ENCODE measurements at places on chromosomes 5 and 9.

GRCh38 chr5:98827161-98827560 lies 53.7 kb downstream of the RGMB start:
- DNase-seq = peak; percentile 18

GRCh38 chr5:36573438-36573837 lies 33.0 kb upstream of the SLC1A3 start:
- DNase-seq = peak; percentile 89

- DNase-seq = no peak
Observed at GRCh38 chr5:18270635-18271338, 636.5 kb downstream of the TAF11L14 start.

DNA sequence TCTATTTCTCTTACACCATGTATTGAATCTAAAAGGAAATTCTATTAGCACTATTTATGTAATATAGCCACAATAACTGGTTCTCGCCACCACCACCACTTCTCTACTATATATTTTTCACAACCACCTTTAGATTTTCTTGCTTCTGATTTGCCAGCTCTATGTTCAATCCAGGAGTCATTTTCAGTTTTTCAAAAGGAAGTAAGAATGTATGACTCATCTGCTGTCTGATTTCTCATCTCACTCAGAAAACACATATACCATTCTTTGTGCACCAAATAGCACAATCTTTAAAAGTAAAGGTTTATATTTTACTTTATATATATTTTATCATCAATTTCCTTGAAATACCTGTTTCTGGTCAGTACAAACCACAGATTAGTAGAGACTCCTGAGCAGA lies 1127.5 kb downstream of the TAF11L14 start:
- no peak for DNase-seq

GRCh38 chr5:67770431-67771025 lies 445.0 kb upstream of the PIK3R1 start:
- DNase-seq = no peak

- no peak for DNase-seq
Observed at GRCh38 chr5:121763665-121764064, 88.0 kb upstream of the FTMT start.

- DNase-seq = no peak
Observed at GRCh38 chr5:123051206-123051605, 14.7 kb upstream of the PPIC start.

GRCh38 chr9:137678202-137678601 lies 59.4 kb downstream of the EHMT1 start:
- no peak for DNase-seq

DNA sequence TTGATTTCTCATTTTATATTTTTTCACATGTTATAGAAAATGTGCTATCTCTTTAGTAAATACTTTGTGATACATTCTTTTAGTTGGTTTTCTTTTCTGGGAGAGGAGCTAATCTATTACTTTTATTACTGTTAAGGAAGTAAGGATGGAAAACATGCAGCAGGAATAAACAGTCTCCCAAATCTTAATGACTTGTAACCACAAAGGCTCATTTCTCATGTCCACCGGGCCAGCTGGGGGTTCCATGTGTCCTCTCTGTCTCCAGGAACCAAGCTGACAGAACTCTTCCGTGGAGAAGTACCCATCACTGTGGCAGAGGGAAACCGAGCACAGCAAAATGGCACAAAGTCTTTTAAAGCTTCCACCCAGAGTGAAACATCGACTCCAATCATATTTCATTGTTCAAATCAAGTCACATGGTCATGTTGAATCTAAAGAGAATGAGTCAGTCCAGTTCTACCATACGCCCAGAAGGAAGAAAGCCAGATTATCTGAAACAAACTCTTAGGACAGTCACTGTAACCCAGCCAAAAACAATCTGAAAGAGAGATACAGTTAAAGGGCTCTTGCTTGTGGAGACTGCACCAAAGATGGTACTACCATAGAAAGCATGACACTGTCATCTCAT lies 97.1 kb upstream of the CDH6 start:
- DNase-seq = no peak

DNA sequence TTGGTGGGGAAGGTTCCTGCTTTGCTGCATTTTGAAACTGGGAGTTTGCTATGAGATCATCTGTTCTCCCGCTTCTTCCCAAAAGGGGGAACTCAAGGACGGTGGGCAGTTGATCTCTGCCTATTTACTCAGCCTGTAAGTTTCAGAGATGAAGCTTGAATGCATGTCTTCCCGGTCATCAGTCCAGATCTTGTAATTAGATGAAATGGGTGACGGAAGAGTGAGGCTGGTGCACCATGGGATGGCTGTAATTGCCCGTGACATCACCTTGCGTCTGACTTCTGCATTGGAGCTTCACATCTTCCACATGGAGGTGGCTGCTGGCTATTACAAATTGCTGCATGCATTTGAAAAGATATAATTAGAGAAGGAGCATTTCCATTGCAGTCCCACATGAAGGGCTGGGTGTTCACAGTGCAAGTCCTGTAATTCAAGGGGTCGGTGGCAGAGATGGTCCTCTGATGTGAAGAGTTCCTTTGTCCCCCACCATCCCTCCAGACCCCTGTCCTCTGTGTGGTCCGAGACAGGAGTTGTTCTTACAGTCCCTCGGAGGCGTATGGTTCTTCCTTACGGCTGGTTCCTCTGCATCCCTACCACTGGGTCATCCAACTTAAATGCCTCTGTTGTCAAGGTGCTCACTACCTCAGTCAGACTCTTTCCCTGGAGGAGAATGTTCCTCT lies 72.9 kb downstream of the ZNF618 start:
- peak; percentile 23 for DNase-seq

DNA sequence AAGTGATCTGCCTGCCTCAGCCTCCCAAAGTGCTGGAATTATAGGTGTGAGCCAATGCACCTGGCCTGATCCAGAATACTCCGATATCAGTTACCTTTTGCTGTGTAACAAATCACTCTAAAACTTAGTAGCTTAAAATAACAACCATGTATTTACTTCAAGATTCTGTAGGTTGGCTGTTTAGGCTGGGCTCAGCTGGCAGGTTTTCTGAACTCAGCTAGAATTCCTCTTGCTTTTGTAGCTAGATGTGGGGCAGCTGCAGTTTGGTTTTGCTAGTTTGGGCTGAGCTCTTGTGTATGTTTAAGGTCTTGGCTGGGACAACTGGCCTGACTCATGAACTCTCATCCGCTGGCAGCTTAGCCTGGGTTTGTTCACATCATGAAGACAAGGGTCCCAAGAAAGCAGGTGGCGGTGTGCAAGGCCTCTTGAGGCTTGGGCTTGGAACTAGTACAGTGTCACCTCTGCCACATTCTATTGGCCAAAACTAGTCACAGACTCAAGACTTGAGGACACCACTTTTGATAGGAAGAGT lies 138.3 kb upstream of the SHB start:
- no peak for DNase-seq

GRCh38 chr5:171316258-171317121 lies 7.4 kb downstream of the TLX3 start:
- DNase-seq = no peak

Measured in SJSA1 (cell line).